ENCODE measurements at places on chromosomes 2 and 18. TPM values are rescaled to one million over a fixed set of nuclear protein-coding genes. Genes with fewer than 3 reads are reported as not detected.

The PDE11A gene
- total RNA-seq = under 0.01 TPM

The SYT4 gene
- total RNA-seq = under 0.01 TPM

The NEB gene
- total RNA-seq = under 0.01 TPM

The KCNG2 gene
- total RNA-seq = 14.8 TPM

Measured in hematopoietic multipotent progenitor cell (in vitro differentiated cells).